ACHN (cell line): ENCODE measurements at places on chromosomes 12 and 14.

DNA sequence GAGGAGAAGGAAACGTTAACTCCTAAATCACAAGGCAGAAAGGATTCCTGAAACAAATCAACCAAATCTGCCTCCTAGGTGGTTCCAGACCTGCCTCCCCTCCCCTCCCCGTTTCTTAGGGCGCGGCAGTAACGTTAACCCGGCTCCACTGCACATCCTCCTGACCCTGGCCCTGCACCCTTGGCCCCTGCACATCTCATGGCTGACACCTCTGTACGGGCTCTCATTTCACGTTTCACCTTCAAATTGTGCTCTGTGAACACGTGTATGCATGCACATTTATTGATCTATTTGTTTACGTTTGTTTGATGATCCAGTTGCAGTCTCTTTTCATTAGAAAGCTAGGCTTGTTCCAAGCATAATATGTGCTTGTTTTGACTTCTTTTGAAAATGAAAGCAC is 358.1 kb downstream of the ADGRD1 start:
- no peak for DNase-seq

GRCh38 chr14:42802346-42802745 is 1195.7 kb downstream of the LRFN5 start:
- DNase-seq, result no peak

DNA sequence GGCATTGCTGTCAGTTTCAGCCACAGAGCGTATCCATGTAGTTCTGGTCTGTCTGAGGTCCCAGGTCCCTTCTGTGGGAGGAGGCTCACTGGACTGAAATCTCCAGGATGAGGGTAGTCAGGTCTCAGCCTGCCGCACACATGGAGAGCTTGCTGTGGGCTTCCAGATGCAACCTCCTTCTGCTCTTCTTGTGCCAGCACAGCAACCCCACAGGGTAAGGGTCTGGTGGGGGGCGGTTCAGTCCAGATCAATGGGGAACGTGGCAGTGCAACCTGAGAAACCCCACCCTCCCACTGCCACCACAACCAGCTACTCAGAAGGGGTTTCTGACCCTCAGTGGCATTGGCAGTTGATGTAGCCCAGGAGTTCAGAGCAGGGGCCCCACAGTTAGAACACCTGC is 61.2 kb downstream of the BEGAIN start:
- no peak for DNase-seq

GRCh38 chr14:99273766-99274345 is 1.9 kb upstream of the BCL11B start:
- no peak for DNase-seq

DNA sequence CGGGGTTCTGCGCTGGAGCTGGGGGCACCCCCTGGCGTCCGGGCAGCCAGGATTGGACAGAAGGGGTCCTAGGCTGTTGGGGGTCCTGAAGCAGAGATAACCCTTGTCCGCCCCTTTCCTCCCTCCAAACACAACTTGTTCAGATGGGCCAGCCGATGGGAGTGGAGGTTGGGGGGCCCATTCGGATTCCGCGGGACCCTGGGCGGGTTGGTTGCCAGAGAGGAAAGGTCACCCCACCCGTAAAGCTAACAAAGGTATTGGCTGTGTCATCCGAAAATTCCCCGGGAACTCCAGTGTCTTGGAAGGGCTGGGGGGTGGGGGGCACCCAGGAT is 1.3 kb downstream of the FAM222A start:
- no peak for DNase-seq

DNA sequence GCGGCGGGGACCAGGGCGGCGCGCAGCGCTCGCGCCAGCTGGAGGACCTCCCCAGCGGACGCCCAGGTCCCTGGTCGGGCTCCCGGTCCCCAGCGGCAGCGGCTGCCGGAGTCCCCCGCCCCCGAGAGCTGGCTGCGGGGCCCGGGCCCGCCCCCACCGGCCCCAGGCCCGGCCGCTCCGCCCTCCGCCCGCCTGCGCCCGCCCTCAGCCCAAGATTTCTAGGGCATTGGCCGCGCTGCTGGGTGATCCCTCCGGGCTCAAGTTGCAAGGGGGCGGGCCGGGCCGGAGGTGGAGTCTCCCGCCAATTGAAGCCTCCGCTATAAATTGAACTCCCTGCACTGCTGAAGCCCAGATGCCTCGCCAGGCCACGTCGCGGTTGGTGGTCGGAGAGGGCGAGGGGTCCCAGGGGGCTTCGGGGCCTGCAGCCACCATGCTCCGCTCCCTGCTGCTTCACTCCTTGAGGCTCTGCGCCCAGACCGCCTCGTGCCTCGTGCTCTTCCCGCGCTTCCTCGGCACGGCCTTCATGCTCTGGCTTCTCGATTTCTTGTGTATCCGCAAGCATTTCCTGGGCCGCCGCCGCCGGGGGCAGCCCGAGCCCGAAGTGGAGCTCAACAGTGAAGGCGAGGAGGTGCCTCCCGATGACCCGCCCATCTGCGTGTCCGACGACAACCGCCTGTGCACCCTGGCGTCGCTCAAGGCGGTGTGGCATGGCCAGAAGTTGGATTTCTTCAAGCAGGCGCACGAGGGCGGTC is at the start of gene DIO3:
TSS of gene DIO3 (plus strand) at position 351 of the 752 bp plus-strand sequence.
- no peak for DNase-seq

DNA sequence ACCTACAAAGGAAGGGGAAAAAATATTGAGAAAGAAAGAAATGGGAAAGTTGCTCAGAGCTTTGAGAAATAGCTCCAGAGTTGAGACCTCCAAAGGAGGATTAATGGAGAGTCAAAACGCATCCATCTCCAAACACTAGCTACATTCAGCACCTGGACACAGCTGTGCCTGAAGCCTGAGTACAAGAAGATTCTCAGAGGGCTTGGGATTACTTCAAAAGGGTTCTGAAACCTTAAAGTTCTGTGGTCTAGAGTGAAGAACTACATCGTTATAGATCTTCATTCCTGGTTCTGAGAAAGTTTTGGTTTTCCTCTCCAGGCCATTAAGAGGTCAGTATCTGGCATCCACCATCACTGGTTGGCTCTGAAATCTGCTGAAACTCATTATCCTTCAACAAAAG is 10.5 kb upstream of the TMED10 start:
- DNase-seq, result no peak

- no peak for DNase-seq
These were observed 13.5 kb upstream of the TESPA1 start for GRCh38 chr12:54997929-54998522.

DNA sequence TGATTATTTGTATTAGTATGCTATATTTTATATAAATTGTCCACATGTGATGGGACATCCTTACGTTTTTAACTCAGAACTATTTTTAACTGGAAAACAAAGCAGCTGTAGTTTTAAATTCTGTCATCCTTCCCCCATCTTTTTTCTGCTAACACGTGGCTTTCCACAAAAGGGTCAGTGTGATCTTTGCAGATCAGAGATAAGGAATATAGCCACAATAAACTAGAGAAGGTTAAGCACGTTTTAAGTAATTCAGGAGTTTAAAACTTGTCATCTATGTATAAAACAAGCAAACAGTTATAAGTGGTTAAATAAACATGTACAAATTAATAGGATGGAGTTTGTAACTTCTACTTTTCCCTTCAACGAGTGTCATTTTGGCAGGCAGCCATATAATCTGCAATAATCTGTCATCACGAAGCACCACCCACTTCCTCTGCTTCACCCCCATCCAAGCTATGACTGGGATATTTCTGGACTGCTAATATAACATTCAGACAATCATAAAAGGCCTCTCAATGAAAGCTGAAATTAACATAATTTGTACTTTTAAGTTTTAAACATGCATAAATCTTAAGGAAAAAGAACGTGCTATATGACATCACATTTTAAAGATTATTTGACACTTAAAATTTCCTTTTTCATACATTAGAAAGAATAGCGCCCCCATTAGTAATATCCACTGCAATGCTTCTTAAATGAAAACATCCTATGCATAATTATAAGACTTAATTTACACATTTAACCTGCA is 15.3 kb downstream of the TAOK3 start:
- DNase-seq, result no peak

GRCh38 chr14:98269533-98269932 is 1002.5 kb downstream of the BCL11B start:
- no peak for DNase-seq

DNA sequence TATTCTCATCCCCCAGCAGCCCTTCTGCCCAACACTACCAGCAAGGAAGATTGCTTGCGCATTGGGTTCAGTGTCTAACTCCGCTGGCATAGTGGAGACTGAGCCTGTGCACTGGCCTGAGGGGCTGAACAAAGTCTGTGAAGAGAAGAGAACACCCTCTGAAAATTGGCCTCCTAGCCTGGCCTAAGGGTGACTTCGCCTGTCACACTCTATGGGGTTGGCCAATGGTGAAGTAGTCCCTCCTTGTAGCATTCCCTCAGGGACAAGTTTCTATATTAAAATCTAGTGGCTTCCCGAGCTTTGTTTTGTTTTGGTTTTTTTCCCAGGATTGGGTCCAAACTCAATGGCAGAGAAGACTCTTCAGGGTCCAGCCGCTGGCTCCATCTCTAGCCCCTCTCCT is 49.1 kb upstream of the DAAM1 start:
- no peak for DNase-seq
